Right hindlimb (tissue), 1 donor: ENCODE measurements at places on chromosomes 7 and 10.

DNA sequence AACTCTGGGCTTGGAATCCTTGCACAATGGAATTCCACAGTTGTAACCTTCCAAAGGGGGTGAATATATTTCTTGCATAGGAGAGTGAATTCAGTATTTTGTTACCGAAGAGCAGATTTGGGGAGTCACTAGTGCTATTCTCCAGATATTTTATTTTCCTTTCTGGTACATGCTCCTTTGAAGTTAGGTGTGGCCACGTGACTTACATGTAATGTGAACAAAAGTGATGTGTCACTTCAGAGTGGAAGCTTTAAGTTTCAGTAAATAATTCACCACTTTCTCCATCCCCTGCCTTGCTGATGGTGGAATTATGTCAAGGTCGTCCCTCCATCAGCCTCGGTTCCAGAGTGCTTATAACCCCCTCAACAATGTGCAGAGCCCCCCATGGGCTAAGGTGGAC is 25.3 kb downstream of the ASNS start:
- DNase-seq = no peak

DNA sequence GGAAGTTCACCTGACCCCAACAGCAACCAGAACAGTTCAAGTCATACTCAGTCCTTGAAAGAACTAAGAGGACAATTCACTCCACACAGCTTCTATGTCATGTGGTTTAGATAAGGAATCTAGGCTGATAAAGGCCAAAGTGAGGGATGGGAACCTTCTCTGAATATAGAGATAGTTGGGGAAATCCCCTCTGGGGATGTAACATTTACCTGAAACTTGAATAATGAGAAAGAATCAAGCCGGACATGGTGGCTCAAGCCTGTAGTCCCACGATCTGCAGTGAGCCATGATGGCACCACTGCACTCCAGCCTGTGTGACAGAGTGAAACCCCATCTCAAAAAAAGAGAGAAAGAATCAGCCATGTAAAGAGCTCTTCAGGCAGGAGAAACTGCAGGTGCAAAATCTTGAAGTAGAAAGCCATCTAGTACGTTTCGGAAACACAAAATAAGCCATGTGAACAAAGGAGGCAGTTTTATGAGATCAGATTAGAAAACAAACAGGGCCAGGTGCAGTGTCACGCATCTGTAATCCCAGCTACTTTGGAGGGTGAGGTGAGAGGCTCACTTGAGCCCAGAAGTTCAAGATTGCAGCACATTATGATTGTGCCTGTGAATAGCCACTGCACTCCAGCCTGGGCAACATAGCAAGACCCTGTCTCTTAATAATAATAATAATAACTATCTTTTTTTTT is 4.5 kb upstream of the DNMBP start:
- no peak for DNase-seq

GRCh38 chr10:44459671-44460070 is 74.8 kb upstream of the CXCL12 start:
- DNase-seq = peak; percentile 67

GRCh38 chr7:44236333-44236728 is 35.6 kb downstream of the YKT6 start:
- no peak for DNase-seq

- DNase-seq = peak; percentile 85
These were observed 445 bp downstream of the REEP3 start for GRCh38 chr10:63521416-63522276.

DNA sequence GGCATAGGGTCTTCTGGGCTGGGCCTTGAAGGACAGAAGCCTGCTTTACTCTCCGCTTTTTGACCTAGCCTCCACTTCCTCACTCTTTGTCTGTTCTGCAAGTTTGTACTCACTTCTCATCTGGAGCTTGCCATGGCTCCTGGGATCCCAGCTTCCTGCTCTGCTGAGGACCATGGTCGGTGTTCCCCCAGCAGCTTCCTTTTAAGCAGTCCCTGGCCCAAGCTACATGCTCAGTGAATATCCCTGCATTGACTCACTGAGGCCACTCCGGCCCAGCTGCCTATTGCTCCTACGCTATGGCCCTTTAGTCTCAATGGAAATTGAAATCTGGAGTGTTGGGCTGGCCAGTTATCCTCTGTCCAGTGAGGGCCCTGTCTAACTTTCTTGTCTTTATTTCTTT is 427.7 kb downstream of the RPS24 start:
- DNase-seq = no peak

- DNase-seq = no peak
These were observed 83.7 kb downstream of the MBL2 start for GRCh38 chr10:52688899-52689298.

DNA sequence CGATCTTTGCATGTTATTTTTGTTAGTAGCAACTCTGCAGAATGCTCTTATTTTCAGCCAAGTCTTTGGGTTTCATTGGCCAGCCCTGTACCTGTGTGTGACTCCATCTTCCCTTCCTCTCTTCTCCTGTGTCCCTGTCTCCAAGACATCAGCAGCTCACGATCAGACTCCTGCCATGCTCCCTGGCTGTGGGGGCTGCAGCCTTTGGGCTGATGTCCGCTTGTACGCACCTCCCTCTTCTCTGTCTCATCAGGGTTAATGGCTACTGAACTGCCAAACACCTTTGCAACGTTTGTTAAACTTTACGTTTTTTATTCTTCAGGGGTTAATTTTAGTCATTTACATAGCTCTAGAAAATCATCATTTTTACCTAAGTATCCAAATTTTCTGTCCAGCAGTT is 103.5 kb upstream of the RET start:
- DNase-seq = no peak

DNA sequence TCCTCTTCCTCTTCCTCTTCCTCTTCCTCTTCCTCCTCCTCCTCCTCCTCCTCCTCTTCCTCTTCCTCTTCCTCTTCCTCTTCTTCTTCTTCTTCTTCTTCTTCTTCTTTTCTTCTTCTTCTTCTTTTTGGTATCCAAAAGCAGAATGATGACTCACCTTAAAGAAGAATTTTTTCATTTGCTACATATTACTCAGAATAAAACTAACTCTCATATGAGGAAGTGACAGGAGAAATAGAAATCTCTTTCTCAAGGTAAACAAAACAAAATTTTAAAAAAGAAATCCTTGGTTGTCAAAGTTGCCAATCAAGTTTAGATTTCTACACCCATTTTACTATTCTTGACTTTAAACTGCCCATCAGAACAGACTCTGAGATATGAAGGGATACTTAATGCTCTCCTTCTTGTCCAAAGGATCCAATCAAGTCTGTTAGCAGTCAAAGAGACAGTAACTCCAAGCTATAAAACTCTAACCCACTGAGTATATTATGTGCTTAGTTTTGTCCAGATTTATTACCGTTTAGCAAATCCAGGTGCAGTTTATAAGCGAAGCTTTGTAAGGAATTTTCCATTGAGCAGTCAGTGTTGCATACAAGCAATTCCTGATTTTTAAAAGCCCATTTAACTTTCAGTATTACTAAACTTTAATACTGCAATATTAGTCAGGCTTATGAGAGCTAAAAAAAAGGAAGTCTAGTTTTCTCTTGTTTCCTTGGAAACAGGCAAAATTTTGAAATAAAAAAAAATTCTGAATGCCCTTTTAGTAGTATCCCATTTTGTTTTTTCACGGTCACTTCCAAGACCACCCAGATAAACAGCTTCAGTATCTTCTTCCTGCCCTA is 43.1 kb upstream of the SNX13 start:
- DNase-seq = no peak

DNA sequence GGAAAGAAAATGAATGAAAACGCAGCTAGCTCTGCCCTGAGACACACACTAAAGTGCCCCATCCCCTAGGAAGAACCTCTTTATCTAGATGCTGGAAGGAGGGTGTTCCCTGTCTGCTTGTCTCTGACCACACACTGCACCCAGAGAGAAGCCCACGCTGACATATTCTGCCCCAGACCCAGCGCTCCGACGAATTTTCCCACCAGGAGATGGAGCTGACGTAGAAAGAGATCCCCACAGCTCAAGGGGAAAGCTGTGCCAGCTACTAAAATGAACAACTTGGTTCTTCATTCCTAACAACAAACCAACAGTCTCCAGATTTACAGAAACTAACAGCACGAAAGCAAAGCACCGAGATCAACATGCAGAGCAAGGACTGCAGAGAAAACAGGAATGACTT is 73.3 kb downstream of the KIAA1549 start:
- no peak for DNase-seq

- peak; percentile 83 for DNase-seq
These were observed 6.1 kb upstream of the MYOZ1 start for GRCh38 chr10:73647211-73647874.

DNA sequence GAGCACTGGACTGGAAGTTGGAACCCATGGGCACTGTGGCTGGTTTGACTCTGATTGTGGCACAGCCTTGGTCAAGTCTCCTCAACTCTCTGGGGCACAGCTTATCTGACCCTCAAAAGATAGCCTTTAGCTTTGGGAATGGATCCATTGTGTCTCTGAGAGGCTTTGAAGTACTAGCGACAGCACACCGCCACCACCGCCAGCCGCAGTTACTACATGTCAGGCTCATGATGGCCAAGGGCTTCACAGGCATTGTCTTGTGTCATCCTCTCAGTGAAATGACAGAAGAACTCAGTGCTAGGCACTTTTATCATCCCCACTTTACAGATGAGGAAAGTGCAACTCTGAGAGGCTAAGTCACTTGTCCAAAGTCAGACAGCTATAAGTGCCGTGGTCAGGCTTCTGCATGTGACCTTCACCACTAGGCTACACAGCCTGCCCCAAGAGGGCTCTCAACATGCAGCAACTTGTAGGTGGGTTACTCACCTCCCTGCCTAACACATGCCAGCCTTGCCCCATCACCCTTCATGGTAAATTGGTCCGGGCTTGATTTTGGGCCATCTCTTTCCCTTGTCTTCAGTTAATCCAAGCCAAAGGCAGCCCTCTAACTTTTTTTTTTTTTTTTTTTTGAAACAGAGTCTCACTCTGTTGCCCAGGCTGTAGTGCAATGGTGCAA is 44.1 kb downstream of the C10orf105 start:
- no peak for DNase-seq

DNA sequence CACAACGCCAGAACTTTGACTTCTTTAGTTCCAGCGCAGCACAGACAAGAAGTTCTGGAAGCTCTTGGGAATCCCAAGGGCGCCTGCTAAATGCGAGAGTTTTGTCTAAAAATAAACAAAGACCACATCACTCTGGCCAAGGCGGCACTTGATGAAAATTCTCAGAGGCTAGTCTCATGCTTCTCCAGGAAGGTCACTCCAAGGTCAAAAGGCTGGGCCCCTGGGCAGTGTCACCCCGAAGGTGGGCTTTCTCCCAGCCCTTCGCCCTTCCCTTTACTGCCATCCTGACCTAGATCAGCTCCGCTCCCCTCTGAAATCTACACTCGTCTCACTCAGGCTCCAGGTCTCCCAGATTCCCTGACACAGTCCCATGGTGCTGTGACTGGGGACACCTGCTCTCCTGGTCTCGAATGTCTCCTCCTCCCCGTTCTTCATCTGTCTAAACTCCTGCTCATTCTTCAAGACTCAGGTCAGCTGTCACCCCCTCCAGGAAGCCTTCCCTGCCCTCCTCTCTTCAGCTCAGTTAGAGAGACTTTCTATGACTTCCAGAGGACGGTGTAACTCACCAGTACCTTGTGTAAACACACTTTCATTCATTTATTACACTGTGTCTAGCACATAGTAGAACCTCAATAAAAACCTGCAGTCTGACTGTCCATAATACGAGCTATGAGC is 10.5 kb downstream of the FAM53B start:
- DNase-seq = no peak

GRCh38 chr7:108413782-108414492 is 42.3 kb downstream of the NRCAM start:
- DNase-seq = no peak

DNA sequence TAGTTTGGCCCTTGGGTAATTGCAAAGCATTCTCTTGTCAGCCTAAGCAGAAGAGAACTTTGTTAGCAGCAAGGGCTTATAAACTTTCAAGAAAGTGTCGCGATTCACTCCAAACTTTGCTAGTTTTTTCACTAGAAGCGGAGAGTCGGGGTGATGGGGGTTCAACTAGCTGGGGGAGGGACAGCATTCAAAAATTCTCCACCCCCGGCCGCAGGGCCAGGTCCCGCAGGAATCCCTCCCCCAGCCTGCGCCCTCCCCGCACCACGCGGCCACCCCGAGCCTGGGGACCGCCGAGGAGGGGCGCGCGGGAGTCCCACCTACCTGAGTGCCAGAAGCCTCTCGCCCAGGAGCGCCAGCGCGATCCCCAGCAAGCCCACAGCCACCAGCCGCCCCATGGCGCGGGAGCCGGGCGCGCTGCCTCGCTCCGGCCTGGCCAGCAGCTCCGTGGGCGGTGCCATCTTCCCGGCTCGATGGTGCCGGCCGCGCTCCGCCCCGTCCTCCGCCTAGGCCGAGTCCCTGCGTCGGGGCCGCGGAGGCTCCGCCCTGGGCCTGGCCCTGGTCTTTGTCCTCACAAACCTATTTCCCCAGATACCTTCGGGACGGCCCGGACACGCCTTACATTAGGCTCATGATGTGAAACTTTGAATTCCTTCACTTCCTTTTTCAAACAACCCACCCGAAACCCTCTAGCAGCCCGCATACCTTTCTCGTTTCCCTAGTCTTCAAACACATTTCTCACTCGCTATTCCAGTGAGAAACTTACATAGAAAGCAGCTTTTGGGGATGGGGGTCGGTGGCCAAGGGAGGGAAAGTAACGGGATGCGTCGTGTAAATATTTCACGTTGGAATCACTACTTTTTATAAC is at the start of gene PON2:
TSS of gene PON2 (minus strand) at position 472 of the 865 bp plus-strand sequence. CDS start at position 395, 77 bp downstream.
- peak; percentile 91 for DNase-seq

GRCh38 chr10:90051053-90051452 is 349.7 kb downstream of the KIF20B start:
- no peak for DNase-seq

- no peak for DNase-seq
These were observed 257.9 kb downstream of the AHR start for GRCh38 chr7:17556247-17556956.

GRCh38 chr10:71683301-71683700 is 36.3 kb downstream of the C10orf105 start:
- DNase-seq = no peak

DNA sequence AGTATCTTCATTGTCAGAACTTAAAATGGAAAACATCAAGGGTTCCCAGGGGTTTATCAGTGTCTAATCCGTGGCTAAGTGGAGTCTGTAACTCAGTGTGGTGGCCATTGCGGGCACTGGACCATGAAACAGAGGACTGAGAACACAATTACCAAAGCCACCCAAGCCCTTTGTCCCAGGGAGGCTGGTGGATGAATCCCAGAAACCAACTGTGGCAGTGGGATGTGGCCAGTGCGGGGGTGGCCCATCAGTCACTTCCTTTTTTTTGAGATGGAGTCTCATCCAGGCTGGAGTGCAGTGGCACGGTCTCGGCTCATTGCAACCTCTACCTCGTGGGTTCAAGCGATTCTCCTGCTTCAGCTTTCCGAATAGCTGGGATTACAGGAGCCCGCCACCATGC is 61.8 kb downstream of the TACC2 start:
- no peak for DNase-seq

- no peak for DNase-seq
These were observed 483.9 kb downstream of the SH2D4B start for GRCh38 chr10:81021428-81022129.

- no peak for DNase-seq
These were observed 116.0 kb downstream of the ARID5B start for GRCh38 chr10:62017491-62017870.
